Activated naive CD4-positive, alpha-beta T cell (primary cell): ENCODE measurements at places on chromosomes 3 and 15.

- DNase-seq = no peak
These were observed 185.1 kb upstream of the AGTR1 start for GRCh38 chr3:148512648-148513047.

DNA sequence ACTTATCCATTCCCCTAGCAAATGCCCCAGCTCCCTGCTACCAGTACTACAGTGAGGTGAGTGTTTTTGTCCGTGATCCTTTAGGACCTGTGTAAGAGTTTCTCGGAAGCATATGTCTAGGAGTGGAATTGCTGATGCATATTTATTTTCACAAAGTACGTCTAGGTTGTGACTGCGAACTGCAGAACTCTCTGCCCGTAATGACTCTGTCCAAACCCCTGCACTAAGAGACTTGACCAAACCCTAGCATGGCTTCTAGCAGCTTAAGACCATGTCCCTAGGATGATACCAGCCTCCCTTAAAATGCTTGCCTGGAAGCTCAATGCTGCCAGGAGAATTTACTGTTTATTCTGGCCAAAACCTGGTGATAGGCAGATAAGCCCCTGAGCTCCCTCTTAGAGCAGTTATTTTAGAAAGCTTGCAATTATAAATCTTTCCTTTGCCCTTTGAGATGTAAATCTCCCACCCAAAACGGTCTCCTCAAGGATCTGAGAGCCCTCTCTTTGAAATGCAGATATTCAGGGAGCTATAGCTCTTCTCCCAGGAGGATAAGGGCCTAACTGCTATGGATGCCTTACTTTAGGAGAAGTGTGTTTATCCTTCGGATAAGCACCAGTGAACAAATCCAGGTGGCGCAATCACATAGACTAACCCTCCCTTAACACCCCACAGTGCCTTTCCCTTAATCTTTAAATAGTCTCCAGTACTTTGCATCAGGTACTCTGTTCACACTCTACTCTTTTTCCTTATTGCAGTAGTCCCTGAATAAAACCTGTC, 14.7 kb upstream of the CA12 start:
- no peak for DNase-seq

GRCh38 chr3:80087767-80088166, 320.0 kb upstream of the ROBO1 start:
- DNase-seq = no peak

DNA sequence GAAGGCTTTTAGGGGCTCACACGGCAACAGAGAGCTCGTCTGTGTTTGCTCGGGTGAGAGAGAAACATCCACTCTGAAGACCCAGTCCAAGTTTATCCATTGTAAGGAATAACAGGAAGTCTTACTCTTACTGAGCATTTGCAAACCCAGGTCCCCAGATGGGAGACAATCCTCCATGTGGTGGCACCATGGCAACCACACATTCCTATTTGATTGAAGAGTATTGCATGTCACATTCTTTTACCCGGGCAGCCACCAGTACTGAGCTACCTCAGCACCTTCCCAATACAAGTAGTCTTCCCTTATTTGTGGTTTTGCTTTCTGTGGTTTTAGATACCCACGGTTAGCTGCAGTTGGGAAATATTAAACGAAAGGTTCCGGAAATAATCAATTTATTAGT, 302.9 kb upstream of the RASGRP1 start:
- DNase-seq = no peak

DNA sequence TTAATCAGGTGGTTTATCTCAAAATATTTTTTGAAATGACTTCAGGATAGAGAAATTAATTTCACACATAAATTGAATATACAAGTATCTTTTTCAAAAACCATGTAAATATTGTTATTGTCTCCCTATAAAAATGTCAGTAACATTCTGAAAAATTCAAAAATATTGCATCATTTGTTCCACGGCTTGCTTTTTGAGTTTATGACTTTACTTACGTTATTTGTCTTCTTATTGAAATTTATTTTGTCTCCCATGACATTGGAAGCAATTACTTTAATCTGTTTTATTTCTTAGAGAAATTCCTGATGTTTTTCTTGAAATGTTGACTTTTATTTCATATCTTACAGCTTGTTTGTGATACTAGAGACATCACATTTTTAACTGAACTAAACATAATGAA, 56.9 kb upstream of the P2RY1 start:
- no peak for DNase-seq

DNA sequence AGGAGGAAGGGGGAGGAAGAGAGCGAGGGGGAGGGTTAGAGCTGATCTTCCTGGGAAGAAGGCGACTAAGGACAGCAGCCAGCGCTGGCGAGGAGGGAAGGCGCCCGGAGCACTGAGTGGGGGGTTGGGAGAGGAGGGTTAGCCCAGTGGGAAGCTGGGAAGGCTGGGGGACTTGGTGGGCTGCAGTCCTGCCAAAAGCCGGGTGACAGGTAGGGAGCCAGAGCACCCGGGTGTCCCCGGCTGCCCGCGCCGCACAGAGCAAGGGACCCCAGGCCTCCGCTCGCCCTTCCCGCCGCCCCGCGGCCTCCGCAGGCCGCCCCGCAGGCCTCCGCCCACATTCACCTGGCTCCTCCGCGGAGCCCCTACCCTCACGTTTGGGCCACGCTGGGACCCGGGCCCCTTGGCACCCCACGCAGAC, 448 bp downstream of the SLC12A8 start:
- no peak for DNase-seq

DNA sequence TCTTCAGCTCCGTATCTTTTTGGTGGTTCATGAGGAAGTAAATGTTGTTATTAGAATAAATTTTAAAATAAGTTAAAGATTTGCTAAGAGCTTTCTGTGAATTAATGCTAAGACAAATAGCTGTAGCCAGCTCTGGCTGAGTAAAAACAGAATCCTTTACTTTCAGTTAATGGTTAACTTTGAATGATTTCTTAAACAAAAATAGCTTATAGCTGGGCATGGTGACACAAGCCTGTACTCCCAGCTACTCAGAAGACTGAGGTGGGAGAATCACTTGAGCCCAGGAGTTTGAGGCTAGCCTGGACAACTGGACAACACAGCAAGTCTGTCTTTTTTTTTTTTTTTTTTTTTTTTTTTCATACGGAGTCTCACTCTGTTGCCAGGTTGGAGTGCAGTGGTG, 25.0 kb downstream of the TCAIM start:
- no peak for DNase-seq

DNA sequence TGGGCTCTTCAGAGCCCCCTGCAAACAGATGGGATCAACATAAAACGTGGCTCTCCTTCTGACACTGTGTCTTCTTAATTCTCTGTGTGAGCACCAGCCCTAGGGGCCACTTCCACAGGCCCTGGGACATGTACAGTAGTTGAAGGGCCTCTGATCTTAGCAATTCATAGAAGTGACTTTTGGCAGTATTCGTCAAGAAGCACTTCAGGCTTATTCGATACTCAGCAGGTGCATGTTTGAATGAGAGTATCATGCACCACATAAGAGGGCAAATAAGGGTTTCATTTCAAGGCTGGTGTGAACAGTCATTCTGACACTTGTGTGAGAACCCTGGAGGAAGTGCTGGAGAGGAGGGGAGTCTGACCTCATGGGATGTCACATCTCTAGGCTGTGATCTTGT, 113.9 kb downstream of the GABRG3 start:
- DNase-seq = no peak

DNA sequence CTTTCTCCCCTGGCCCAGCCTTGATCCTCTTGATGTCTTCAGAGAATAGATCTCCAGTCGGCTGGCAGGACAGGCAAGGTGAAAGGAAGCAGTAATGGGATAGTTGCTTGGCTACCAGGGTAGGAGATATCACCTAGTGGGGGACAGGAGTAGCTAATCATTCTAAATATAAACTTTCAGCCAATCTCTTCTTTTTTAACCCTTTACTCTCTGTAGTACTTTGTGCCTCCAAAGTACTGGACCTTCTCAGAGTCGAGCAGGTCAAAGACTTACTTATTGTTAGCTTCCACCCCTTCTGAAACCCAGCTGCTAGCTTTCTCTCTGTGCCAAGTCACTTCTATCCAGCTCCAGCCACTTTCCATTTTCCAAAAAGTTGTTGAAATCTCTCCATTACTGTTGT, 43.4 kb upstream of the FILIP1L start:
- DNase-seq = no peak

DNA sequence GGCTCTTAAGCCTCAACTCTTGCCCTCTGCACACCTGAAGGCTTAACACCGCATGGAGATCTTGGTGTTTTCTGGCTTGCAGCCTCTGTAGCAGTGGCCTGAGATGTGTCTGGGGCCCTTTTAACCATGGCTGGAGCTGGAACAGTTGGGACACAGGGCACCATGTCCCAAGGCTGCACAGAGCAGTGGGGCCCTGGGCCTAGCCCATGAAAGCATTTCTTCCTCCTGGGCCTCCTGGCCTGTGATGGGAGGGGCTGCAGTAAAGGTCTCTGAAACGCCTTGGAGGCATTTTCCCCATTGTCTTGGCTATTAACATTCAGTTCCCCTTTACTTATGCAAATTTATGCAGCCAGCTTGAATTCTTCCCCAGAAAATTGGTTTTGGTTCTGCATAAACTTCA, 735.5 kb upstream of the ALCAM start:
- no peak for DNase-seq

- no peak for DNase-seq
These were observed 277.6 kb upstream of the NAALADL2 start for GRCh38 chr3:174581558-174581957.

DNA sequence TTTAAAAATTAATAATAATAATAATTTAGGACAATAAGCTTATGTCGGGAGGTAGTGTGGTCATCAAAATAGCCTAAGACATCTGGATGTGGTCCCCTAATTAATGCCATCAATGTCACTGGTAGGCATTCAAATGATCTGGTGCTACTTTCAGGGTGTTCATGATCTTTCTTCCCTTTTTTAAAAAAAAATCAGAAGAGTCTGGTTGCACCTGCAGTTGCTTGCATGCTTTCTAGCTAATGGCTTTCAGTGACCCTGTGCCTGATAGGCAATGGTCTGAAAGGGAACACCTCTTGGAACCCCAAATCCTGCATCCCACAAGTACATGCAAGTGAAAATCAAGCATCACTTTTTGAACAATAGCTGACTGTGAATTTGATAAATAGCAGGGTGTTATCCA, 64.1 kb upstream of the KBTBD8 start:
- DNase-seq = no peak

DNA sequence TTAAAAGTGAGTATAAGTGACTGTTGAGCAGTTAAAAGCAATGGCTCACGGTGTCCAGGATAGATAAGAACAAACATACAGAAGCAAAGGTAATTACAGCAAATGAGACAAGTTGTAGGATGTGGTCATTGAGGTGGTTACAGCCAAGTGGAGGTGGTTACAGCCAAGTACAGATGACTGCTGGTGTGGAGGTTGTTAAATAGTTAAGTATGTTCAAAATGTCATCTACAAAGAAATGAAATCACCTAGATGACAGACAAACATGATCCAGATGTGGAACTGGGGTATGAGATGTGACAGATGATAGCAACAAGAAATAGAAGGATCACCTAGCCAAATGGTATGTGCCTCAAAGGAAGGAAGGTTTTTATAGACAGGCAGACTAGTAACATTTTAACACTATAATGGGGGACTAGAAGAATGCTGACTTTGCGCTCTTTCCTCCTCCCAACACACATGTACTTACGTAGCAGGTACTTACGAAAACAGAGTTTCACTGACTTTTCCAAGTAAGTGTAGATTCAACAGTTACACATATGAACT, 6.8 kb upstream of the ANKRD28 start:
- DNase-seq = no peak

DNA sequence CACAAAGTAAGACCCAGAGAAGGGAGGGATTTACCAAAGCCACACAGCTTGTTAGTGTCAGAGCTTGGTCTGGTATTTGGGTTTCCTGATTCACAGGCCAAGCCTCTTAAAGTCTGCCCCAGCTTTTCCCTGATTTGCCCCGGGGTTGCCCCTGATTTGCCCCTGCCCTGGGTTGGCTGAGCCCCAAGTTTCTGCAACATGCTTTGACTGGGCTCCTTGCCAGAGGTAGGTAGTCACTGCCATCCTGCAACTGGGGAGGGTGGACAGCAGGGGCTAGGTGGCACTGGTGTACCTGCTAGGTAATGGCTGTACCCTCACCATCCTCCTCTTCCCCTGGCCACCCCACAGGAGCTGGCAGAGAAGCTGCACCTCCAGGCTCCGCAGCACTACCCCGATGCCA, 2.5 kb downstream of the MPI start:
- DNase-seq = no peak

DNA sequence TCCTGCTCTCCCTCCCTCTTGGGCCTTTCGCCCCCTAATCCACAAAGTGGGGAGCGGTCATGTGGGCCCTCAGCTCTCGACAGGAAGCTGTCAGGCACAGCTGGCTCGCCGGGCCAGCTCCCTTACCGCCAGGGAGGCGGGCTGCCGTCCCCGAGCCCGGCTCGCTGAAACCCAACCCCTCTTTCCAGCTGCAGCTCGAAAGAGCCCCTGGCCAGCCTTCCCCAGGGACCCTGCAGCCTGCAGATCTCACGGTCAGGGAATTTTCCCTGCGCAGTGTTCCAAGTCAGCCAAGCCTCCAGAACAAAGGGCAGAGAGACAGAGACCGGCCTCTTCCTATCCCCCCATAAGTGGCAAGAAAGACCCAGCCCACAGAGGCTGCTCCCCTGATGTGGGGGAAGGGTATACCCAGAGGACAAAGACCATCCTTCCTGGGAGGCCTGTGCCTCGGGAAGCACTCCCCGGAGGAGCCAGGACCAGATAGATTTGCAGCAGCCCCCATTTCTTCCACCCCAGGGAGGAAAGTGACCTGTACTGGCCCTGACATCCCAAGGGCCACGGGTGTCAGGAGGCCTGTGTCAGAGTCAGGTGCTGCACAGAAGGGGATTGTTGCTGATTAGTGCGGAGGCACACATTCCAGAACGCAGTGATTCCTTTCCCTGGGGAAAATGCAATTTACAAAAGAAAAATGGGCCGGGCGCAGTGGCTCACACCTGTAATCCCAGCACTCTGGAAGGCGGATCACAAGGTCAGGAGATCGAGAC, 32.6 kb downstream of the MAGEF1 start:
- DNase-seq = no peak

DNA sequence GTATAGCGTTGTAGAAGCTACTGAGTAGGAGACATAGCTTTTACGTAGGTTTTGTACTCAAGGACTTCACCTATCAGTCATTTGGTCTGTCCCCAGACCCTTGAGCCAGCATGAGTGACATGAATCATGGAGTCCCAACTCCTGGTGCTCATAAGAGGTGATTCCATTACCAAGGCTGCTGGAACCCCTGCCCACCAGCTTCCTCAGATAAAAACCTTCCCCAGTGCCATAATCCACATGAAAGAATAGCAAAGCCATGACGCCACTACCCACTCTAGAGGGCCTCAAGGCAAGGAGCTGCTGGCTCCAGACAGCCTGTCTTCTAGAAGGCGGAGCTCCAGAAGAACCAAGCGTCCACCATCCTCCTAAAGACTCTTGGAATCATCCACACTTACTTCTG, 69.6 kb downstream of the NCEH1 start:
- no peak for DNase-seq

GRCh38 chr3:23758253-23758838, 47.4 kb upstream of the UBE2E1 start:
- DNase-seq = no peak

- DNase-seq = no peak
These were observed 486.0 kb upstream of the AGTR1 start for GRCh38 chr3:148211725-148212124.

- DNase-seq = no peak
These were observed 152.9 kb downstream of the XXYLT1 start for GRCh38 chr3:195117978-195118581.

GRCh38 chr15:65146438-65146837, 12.8 kb upstream of the PDCD7 start:
- DNase-seq = no peak

- no peak for DNase-seq
These were observed 150.5 kb downstream of the WDR76 start for GRCh38 chr15:43977072-43977884.
